ENCODE measurements at places on chromosomes 1 and 21.

DNA sequence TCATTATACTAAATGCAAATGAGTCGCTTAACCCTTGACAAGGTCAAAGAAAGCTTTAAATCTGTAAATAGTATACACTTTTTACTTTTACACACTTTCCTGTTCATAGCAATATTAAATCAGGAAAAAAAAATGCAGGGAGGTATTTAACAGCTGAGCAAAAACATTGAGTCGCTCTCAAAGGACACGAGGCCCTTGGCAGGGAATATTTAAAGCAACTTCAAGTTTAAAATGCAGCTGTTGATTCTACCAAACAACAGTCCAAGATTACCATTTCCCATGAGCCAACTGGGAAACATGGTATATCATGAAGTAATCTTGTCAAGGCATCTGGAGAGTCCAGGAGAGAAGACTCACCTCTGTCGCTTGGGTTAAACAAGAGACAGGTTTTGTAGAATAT lies 62.7 kb downstream of the CAPN2 start:
- DNase-seq = peak; percentile 11

- no peak for DNase-seq
Observed at GRCh38 chr1:154758346-154758745, 111.7 kb downstream of the KCNN3 start.

DNA sequence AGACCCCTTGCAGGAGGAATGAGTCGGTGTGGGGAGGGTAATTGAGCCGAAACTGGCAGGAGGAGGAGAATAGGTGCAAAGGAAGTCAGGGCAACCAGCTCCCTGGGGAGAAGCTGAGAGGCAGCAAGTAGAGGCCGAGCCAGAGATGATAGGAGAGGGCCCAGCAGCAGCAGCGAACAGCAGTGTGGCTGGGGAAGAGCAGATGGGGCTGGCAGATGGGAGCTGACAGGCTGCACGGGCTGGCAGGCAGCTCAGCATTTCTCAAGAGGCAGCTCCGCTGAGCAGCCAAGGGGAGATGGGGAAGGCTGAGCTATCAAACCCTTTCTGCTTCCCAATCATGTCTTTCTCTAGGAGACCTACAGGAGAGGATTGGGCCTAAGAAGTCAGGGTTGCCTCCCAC lies 158.2 kb downstream of the TRIM33 start:
- DNase-seq = no peak

DNA sequence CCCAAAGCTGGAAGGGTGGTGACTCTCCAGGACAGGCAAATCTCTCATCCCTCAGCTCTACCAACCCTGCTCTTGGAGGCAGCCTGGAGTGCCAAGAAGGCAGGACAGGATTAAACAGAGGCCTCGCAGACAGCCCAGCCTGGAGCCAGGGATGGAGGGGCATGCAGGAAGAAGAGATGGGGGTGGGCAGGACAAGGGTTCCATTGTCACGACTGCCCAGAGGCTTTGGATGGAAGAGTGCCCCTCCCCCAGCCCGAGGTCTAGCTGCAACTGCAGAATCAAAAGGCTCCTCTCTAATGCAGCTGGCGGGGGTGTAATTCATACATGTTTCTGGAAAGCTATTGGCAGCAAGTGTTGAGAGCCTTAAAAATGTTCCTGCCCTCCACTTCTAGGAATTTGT lies 8.8 kb downstream of the RAB7B start:
- DNase-seq = no peak

GRCh38 chr1:58437623-58438022 lies 108.9 kb downstream of the OMA1 start:
- DNase-seq = no peak

DNA sequence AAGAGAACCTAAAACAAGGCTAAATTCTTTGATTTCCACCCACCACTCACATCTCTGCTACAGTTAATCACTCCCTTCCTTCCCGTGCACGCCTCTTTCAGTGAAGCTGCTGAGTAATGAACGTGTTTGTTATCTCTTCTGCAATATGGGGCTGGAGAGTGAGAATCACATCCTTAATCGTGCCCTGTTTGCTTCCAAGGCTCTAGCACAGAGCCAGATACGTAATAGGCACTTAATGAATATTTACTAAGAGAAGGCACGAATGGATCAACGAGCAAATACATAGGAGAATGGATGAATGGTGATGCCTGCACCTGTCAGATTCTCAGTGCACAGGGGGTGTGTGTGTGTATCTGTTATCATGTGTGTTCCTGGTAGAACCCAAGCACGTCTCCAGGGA lies 22.1 kb upstream of the FAM43B start:
- no peak for DNase-seq

Data from fibroblast of skin of back (primary cell).